Gastrocnemius medialis (tissue), 4 donors: ENCODE measurements at places on chromosomes 7 and 10.

- DNase-seq: no peak
Observed at GRCh38 chr10:21742740-21743412, 208.8 kb downstream of the MLLT10 start.

DNA sequence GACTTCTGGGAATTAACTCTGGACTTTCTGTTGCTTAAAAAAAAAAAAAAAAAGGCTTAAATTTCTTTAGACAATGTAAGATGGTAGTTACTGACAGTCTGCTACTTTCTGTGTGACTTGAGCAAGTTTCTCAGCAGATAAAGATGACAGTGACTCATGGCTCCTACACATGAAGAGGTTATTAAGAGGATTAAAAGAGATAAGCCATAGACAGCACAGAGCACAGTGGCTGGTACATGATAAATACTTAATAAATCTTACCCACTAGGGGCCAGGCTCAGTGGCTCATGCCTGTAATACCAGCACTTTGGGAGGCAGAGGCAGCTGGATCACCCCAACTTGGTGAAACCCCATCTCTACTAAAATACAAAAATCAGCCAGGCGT is 174.8 kb downstream of the JAZF1 start:
- DNase-seq: no peak

DNA sequence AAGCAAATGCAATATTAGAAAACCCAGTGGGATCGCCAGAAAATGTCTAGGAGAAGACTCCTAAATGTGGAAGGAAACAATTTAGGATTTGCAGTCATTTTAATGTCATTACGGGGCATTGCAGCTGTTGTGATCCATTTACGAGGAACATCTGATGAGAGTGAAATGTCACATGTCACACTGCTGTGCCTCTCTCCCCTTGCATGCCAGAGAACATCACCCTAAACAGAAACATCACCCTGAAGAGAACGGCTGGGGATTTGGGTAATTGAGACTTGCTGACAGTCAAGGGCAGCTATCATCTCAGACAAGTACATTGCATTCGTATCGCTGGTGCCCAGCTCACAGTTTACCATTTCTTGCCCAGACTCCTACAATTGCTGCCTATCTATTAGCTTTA is 785.7 kb upstream of the POM121L12 start:
- no peak for DNase-seq

DNA sequence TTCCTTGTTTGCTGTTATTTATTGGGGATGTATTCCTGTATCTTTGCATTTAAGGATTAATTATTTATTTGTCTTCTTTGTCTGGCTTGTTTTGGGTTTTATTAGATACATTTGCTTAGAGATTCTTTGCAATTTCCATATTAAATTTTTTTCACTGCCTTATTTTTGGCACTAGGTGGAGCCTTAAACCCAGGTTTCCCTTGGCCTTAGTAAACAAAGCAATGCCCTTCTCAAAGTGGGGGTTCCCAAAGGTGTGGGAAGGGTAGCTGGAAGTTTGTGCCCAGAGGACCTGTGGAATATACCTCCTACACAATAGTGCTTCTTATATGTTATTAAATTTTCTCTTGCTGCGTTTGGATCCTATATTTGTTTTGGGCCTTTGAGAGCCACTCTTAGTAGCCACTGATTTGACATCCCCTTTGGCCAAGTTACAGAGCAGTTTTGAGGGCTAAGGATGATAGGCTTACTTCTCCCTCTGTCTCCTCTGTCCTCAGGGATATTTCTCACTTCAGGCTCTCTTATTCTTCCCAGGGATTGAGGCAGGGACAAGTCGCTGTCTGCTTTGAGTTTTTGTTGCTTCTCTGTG is 162.3 kb downstream of the ITGB1 start:
- no peak for DNase-seq

- DNase-seq: peak; percentile 45
Observed at GRCh38 chr7:37916673-37917660, at the start of gene SFRP4. SFRP4 (minus strand) TSS chr7:37916817; CDS start chr7:37916537, 280 bp downstream.

DNA sequence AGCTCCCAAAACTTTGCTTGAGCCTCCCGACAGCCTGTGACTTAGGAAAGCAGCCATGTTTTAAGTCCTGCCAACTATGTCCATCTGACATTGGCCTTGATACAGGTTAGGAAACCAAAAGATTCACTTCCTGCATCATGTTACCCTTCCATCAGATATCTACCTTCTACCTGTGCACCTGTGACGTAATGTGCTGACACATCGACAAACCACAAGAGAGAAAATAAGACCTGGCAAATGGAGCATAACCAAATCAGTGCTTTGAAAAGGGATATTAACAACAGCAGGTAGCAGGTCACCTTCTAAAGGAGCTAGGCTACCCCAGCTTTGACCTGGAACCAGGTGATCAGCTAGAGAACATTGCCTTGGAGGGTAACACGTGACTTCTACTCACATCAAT is 14.8 kb upstream of the PRR15 start:
- no peak for DNase-seq

- DNase-seq: no peak
Observed at GRCh38 chr10:131869344-131869743, 31.5 kb upstream of the PPP2R2D start.

DNA sequence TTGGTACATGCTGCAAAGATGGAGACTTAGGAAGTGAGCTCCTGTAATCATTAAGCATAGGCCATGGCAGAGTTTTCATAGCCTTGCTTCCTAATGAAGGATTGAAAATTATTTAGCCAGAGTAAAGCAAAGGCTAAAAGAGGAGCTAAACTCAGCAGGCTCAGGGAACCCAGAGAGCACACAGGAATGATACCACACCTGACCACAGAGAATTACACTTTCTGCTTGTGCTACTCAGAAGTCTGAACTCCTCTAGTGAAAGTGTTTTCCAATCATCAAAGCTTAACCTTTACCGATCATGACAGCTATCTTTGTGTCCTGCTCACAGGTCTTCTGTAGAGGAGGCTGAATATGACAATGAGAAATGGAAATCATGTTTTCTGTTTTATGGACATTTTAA is 347.7 kb downstream of the OTUD1 start:
- no peak for DNase-seq

GRCh38 chr7:136183981-136184380 is 206.8 kb upstream of the MTPN start:
- DNase-seq: no peak

GRCh38 chr7:92615861-92616260 is 25.7 kb upstream of the FAM133B start:
- DNase-seq: no peak

GRCh38 chr10:112634096-112634830 is 187.2 kb downstream of the VTI1A start:
- no peak for DNase-seq

DNA sequence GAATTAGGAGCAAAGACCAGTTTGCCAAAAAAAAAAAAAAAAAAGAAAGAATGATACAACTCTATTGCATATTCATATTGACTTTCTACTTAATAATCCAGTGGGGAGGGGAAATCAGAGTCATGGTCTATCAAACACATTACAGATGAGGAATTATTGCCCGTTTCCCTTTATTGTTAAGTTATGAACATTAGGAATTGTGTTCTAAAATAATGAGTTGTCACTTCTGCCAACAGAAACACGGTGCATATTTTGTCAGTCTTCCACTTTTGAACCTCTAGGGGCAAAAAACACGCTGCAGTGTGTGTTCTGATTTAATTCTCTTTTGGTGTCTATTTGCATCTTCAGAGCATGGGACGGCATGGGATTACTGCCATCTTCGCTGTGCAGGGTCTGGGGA is 115.7 kb upstream of the RHOBTB1 start:
- DNase-seq: no peak

GRCh38 chr10:17785276-17785930 is 23.7 kb upstream of the MRC1 start:
- no peak for DNase-seq

- DNase-seq: no peak
Observed at GRCh38 chr10:12540341-12540781, 191.0 kb downstream of the CAMK1D start.

DNA sequence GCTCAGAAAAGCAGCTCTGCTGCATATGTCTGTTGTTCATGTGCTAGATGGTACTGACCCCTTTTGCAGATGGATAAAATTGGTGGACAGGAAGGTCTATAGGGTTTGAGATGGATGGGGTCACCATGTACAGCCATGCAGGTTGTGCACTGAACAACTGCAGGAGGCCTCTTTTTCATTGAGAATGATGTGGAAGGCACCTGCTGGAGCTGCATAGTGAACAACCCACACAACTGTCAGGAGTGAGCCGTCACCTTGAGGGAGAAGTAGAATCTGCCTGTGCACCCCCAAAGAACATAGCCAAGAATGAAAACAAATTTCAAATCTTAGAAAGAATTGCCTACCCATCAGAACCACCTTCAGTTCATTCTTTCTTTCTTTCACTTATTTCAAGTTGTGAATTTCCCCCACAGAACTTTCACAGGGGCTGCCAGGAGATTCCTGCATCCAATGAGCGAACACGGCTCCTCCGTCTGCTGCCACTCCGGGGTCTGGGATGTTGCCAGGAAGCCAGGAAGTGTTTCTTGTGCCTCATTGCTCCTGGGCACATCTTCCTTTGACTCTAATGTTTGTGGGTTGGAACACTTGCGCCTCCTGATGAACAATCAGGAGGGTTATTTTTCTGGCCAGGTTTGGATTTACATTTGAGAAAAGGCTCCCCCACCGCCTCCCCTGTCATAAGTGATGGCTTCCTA is 53.7 kb upstream of the DOCK1 start:
- DNase-seq: no peak

- DNase-seq: no peak
Observed at GRCh38 chr10:123573236-123574108, 92.7 kb upstream of the GPR26 start.

GRCh38 chr7:3089493-3089892 is 45.8 kb upstream of the CARD11 start:
- no peak for DNase-seq
